ENCODE measurements at places on chromosomes 5 and 9.

DNA sequence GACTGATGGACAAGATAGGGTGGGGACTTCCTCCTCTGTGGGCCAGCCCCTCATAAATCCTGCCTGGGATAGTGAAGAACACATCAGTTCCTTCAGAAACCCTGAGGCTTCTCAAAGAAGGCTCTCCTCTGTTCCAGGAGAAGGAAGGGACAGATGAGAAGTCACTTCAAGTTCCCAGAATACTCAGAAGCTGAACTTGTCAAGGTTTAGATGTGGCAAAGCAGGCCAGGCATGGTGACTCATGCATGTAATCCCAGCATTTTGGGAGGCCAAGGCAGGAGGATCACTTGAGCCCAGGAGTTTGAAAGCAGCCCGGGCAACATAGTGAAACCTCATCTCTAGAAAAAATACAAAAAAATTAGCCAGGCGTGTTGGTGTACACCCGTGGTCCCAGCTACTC, 38.5 kb downstream of the STOM start:
- DNase-seq, result no peak

DNA sequence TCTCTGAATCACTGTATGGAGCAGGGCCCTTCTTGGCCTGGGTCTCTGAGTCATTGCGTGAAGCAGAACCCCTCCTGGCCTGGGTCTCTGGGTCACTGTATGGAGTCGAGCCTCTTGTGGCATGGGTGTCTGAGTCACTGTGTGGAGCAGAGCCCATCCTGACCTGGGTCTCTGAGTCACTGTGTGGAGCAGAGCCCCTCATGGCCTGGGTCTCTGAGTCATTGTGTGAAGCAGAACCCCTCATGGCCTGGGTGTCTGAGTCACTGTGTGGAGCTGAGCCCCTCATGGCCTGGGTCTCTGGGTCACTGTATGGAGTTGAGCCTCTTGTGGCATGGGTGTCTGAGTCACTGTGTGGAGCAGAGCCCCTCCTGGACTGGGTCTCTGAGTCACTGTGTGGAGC, 94.0 kb upstream of the RAPGEF1 start:
- DNase-seq, result peak; percentile 55

DNA sequence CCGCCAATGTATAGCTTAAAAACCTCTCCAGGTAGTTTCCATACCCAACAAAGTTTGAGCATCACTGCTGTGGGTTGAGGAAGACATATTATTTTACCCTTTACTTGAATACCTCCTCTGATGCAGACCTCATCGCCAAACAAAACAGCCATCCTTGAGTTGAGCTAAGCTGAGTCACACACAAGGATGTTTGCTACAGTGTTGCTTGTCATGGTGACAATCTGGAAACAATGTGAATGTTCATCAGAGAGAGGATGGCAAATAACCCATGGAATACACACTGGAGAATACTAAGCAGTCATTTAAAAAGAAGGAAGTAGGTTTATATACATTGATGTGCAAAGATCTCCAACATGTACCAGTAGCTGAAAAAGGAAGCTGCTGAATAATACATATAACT, 41.1 kb upstream of the TCF7 start:
- no peak for DNase-seq

- no peak for DNase-seq
Measured at GRCh38 chr9:124456341-124457078, 6.3 kb downstream of the ADGRD2 start.

GRCh38 chr5:15762668-15763067, 262.7 kb downstream of the FBXL7 start:
- no peak for DNase-seq

DNA sequence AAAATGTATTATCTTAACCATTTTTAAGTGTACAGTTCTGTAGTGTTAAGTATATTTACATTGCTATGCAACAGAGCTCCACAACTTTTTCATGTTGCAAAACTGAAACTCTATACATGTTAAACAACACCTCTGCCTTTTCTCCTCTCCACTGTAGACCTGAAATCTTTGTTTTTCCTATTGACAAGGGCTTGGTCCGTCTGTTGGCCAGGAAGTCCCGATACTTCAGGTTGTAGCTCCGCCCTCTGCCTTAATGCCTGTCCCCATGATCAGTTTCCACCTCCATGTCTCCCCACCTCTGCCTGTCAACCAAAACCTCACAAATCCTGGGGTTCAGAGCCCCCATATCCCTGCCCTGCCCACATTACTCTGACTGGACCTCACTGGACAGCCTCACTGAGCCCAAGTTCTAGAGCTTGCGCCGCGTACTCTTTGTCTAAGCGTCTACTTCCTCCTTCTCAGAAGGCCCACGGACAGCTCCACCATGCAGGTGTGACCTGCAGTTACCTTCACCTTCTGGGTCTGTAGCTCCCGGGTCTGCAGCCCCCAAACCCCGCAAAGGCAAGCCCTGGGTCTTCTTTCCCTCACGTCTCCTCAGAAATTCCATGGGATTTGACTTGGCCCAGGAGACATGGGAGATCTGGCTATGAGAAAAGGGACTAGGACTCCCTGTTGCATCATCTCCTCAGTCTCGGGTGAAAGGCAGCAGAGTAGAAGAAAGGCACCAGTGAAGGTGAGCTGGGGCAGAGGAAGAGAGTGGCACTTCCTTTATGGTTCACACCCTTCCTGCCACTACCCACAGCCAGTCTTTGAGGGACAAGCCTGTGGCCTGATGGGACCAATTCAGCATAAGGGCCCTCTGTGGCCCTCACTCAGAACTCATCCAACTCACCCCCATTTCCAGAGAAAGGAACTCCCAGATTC, 8.0 kb downstream of the GLIPR2 start:
- DNase-seq, result no peak

DNA sequence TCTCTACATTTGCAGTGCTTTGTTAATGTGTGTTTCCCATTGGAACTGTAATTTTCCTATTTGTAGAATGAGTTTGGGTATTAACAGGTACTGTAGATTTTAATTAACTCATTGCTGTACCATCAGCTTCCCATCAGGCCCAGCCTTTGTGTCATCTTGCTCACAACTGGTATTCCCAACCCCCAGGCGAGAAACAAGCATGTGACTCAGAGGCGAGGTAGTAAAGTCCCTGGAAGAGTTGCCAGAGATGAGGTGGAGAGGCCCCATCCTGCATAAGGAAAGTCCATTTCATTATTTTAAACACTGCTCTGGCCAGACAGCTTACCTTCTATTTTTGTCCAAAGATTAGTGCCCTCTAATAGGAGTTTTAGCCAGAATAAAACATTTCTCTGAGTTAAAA, 29.9 kb downstream of the ADCY2 start:
- no peak for DNase-seq

DNA sequence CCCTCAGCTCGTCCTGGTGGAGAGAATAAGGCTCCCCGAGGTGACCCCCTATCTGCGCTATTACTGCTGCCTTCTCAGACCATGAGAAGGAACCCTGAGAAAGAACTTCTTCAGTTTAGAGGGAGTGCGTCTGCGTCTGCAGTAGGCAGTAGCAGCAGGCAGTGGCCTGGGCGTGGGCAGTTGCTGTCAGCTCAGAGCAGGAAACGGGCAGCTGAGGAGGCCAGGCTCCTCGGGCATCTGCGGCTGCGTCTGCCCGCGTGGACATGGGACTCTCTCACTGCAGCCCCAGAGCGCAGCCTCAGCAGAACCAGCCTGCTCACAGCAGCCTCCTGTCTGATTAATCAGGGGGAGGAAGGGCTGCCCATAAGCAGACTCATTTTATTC, 49.8 kb upstream of the FCN1 start:
- no peak for DNase-seq

DNA sequence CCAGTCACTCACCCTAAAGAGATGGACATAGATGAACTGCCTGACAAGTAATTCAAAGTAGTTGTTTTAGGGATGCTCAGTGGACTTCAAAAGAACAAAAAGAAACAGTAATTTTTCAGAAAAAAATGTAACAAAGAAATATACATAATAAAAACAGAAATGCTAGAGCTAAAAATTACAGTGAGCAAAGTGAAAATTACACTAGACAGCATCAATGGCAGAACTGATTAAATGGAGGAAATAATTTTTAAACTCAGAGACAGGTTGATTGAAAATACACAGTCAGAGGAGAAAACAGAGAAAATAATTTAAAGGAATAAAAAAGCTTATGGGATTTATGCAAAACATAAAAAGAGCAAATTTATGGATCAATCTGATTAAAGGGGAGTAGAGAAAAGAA, 1968.4 kb downstream of the EFNA5 start:
- DNase-seq, result no peak

- DNase-seq, result no peak
Measured at GRCh38 chr5:143057580-143057999, 287.4 kb downstream of the ARHGAP26 start.

Data from mammary epithelial cell (primary cell).